HT-29 (cell line): ENCODE measurements at places on chromosomes 5 and 9. TPM values are rescaled to one million over a fixed set of nuclear protein-coding genes. Genes with fewer than 3 reads are reported as not detected.
A peak's percentile ranks its signal among the peaks of the same experiment; 100 is the strongest.

DNA sequence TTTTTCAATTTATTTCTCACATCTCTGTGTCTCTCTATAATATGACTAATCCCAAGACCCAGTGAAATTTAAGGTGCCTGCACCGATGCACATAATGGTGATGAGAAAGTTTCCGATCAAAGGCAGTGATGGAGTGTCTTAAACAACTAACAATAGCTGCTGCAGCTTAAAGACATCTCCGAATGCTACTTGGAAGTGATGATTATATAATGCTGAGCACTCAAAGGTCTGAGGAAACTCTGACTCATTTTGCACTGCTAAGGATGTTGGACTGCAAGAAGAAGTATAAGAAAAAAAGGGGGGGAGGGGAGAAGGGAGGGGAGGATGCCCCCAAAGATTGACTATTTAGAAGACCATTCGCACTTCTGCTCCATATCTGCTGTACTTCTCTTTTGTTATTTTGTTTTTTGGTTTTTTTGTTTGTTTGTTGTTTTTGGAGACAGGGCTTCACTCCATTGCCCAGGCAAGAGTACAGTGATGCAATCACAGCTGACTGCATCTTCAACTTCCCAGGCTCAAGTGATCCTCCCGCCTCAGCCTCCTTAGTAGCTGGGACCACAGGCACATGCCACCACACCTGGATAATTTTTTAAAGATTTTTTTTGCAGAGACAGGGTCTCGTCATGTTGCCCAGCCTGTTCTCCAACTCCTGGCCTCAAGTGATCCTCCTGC is 192.2 kb downstream of the HSD17B3 start:
- DNase-seq: no peak

GRCh38 chr9:100322954-100323536 is 29.7 kb downstream of the TEX10 start:
- peak; percentile 48 for DNase-seq

DNA sequence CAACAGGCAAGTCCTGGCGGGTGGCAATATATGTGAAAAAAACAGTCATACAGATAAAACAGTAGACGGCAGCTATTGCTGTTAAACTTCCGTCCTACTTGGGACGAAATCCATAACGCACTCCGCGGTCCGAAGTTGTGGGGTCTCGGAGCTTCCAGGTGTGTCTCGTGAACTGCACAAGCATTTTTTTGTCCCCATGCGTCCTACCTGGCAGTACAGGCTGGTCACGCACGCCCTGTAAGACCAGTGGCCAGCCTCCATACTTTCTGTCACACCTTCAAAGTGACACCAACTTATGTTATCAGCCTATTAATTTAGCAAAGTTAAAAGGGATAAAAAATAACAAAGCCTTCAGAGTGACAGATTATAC is 51.3 kb downstream of the TGFBI start:
- DNase-seq: no peak

RORB gene
- total RNA-seq: not detected in 2 replicates

DAB2IP gene
- 47.4 and 58.1 TPM in 2 replicates for total RNA-seq

RHOBTB3 gene
- 69.3 and 72.5 TPM in 2 replicates for total RNA-seq
